ENCODE measurements at places on chromosomes 5 and 9.

GRCh38 chr9:4290427-4290837 is 9.4 kb downstream of the GLIS3 start:
- no peak for DNase-seq

DNA sequence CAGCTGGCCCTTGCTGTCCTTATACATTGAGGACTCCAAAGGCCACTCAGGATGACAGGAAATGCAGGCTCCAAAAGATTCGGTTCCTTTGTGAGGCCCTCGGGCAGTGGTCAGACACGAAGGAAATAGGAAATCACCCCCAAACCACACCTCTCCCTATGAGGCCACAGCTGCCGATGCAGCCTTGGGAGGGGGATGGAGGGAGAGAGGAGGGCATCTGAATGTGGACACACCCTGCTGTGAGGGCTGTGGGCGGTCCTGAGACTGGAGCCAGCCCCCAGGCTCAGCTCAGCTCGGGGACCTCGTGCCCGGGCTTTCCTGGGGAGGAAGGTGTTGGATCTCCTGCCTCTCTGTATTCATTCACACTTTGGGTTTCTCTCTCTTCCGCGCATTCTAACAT is 2.7 kb upstream of the CLPTM1L start:
- DNase-seq, result no peak

- no peak for DNase-seq
Measured at GRCh38 chr5:116696366-116696765, 121.7 kb upstream of the SEMA6A start.

GRCh38 chr5:172542651-172543131 is 88.4 kb upstream of the SH3PXD2B start:
- DNase-seq, result no peak

DNA sequence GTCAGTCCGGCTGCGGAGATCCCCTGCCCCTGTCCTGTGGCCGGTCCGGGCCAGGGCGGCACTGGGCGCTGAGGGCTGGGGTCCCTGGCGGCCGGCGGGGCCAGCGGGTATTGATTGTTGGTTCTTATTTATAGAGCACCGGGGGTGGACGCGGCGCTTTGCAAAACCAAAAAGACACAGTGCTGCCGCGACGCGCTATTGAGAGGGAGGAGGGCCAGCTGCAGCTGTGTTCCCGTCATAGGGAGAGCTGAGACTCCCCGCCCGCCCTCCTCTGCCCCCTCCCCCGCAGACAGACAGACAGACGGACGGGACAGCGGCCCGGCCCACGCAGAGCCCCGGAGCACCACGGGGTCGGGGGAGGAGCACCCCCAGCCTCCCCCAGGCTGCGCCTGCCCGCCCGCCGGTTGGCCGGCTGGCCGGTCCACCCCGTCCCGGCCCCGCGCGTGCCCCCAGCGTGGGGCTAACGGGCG is 2.5 kb downstream of the LRRC26 start:
- DNase-seq, result no peak

DNA sequence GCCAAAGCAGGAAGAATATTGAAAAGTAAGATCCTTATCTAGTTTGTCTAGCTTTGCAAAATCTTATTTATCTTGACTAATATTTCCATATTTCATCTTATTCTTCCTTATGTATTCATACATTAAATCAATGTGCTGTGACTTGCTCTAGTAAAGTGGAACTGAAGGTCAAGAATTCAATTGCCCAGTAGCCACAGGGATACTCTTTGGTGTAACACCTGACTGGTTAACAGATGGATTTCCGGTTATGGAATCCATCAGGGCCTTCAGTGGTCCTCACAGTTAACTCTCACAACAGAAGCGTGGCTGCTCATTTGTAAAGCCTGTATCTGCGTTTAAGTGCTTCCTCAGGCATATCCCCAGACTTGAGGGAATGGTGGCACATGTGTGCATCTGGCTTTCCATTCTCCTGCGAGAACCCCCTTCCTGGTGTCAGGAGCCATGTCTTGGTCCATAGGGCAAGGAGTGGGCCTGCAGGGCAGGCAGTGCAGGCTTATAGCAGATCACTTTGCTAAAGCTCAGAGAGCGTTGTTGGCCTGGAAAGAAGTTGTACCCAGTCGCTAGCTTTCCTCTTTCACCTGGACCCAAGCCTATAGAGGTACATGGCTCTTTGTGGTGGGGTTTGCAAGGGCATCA is 99.2 kb downstream of the HSPA4 start:
- DNase-seq, result no peak

DNA sequence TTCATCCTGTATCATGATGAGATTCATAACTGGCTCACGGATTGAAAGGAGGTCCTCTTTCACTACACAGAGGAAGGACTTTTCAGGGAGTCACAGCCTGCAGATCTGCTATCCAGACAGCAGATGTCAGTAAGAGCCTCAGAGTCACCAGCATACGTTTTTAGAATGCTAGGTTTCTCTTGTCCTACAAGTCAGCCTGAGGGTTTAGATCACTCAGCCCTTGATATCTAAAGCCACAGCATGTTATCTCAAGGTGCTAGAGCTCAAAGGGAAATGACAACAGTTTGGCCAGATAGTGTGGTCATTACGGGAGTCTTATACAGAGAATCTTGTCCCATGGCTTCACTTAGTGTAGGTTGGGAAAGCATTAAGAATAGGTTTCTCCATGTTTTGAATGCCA is 30.9 kb upstream of the SLC46A2 start:
- DNase-seq, result no peak

DNA sequence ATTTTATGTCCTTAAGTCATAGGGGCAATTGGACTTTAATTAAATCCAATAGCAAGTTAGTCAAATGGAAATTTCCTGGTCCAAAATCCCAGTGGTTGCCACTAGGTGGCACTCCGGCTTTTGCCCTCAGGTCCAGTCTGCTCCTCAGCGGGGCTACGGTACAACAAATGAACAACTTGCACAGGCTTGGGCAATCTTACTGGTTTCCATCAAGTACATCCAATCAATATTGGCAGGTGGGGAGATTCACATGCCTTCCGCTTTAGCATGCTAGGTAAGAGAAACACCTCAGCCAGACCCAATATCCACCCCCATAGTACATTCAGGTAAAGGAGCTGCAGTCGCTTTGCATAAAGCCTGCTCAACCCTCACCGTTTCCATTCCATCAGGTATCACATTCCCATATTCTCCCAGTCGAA is 6.3 kb upstream of the MXD3 start:
- DNase-seq, result peak; percentile 58

DNA sequence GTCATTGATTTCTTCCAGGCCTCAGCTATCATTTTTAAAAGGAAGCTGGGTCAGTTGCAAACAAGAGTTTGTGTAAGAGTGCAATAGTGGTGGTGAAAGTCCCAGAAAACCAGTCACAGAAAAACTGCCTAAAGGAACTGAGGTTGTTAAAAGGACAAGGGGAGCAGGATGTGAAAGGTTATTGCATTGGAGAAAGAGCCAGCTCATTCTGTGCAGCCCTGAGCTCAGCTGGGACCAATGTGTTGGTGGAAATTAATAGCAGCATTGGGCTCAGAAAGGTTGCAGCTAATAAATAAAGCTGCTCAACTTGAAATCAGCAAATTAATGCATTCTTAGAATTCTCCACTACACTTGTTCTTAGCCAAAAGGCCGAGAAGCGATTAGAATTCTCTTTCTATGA is 34.9 kb downstream of the NREP start:
- no peak for DNase-seq

DNA sequence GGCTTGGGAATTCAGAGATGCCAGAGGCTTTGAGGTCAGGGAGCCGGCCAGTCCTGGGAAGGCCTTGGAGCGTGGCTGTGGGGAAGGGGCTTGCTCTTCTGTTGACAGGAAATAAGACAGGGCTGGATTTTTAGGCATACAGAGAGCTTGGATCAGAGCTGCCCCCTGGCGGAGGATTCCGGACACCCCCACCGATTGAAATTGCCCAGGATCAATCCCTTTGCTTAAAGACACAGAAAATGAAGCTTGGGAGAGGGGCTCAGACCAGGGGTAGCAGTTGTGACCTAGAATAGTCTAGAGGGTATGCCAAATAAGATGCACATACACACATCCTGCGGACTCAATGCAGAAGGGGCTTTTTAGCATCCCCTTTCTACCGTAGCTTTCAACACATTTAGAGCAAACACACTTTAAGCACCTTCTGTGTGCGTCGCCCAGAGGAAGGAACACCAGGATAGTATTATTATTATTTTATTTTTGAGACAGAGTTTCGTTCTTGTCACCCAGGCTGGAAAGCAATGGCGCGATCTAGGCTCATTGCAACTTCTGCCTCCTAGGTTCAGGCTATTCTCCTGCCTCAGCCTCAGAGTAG is 1.7 kb upstream of the NTMT1 start:
- DNase-seq, result peak; percentile 44

DNA sequence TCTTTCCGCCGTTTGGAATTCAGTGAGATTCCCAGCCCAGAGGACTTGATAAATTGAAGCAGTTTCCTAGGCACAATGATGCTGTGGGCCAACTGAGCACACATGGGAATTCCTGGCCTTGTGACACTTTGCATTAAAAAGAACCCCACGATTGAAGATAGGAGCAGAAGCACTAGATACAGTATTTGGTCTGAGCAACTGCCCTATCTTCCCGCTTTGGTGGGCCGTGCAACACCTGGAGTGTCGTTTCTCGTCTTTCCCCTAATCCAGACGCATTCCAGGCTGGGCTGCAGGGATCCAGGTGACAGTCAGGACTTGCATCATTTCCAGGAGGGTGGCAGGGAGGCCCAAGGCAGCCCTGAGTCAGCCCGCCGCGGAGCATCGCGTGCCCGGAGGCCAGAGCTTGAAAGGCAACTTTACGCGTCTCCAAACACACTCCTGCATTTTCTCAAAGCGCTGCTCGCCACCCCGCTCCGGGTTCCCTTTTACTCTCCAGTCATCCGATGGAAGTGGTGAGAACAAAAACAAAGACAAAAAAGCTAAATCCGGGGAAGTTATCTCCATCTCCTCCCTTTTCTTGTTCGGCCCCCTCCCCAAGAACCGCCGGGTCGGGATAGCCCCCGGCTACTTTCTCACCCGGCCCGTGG is 753 bp upstream of the STC2 start:
- no peak for DNase-seq

GRCh38 chr5:17944046-17944445 is 309.8 kb downstream of the TAF11L14 start:
- DNase-seq, result no peak

DNA sequence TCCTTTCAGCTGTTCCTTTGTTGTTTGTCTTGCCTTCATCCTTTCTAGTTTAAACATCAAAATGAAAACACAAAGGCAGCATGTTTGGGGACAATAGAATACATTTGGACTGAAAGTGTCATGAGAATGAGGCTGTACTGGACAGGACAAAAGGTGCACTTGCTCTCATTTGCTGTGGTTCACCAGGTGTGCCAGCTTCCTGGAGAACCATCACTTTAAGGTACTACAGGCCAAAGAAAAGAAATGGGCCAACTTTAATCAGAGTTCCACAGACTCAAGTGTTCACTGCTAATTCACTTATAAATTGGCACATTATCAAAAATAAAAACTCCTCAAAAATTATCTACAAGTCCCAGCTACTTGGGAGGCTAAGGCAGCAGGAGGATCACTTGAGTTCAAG is 53.8 kb downstream of the ABHD17B start:
- DNase-seq, result no peak

DNA sequence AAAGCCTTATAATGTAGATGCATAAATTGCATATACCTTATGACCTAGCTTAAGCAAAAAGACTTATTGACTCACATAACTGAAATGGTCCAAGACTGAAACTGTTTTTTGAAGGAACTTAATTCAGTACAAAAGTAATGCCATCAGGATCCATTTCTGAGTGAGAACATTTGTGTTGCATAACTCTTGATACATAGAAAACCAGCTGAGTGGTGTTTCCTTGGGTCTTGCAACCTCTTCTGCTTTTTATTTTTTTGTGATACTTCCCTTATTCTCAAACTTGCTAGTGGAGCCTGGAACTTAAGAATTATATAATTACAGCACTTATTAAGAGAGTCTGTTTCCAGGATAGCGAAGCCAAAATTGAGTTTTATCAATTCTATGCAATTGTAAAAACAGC is 272.0 kb downstream of the MAN2A1 start:
- no peak for DNase-seq

GRCh38 chr5:16260000-16260399 is 80.4 kb upstream of the MARCHF11 start:
- DNase-seq, result no peak

- no peak for DNase-seq
Measured at GRCh38 chr9:15927161-15927560, 374.3 kb downstream of the CCDC171 start.

DNA sequence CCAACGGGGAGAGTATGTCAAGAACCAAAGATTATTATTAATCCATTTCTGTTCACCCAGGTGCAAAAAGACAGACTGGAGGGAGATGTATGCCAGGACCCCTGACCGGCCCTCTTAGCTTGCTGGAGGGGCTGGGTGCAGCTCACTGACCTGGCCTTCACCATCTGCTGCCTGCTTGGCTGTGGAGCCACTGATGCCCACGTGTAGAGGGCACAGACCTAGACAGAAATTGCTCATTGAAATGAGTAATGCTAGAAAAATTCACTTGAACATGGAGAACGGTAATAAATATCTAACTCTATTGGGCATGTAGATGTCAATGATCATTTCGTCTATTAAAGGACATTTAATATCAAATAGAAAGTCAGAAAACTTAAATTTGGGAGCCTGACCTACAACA is 58.8 kb upstream of the ERCC6L2 start:
- DNase-seq, result no peak

DNA sequence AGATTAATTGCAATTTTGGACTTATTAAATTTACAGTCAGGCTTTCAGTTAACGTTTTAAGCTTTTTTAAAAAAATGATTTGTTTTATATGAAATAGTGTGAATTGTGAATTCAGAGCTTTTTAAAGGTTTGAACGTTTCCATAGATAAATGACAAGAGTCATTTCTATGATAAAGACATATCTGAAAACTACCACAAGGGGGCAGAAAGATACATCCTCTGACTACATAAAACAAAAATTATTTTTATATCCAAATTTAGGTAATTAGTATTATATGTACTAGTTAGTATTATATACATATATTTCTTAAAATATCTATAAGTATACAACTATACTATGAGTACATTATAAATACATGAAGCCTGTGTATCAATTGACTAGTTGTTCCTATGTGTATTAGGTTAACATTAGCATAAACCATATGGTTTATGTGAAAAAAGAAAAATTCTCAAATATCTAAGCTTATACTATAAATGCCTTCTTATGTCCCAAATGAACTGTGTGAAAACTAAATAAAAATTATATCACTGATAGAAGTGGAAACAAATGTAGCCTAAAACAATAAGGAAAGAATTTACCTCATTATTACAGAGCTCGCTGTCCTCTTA is 155.2 kb downstream of the MEF2C start:
- DNase-seq, result no peak

Data from activated gamma-delta T cell treated with anti-CD3 and anti-CD28 coated beads, Interleukin-2, amount 50 U/mL, for 16 hours (primary cell).